ENCODE measurements at places on chromosomes 13 and 19.

GRCh38 chr13:91401920-91402319, 3.5 kb downstream of the GPC5 start:
- DNase-seq, result no peak

DNA sequence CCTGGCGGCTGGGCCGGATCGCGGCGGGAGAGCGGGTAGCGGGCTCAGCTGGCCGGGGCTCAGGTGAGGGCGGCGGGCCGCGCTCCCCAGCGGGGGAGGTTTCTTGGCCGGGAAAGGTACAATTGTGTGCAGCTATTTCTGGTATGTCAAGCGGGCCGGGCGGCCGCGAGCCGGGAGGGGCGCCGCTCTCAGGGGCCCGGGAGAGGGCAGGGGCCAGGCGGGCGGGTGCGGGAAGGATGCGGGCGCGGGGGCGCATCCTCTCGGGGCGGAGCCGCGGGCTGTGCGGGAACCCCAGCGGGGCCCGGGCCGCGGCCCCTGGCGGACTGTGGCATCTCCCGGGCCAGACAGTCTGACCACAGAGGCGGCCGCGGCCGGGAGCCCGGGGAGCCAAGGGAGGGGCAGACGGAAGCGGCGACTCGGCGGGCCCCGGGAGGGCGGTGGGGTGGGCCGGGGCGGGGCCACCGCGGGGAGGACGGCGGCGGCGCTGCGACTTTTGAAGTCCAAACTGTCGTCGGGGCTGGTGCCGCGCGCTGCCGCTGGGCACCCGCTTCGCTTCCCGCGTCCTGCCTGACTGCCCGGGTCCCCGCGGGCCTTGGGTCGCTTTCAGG, at the start of gene LMO7:
Gene LMO7, plus strand, starts transcription at position 503 of the 608 bp plus-strand sequence. CDS start 328 bp downstream, outside the sequence.
- DNase-seq, result peak; percentile 17

DNA sequence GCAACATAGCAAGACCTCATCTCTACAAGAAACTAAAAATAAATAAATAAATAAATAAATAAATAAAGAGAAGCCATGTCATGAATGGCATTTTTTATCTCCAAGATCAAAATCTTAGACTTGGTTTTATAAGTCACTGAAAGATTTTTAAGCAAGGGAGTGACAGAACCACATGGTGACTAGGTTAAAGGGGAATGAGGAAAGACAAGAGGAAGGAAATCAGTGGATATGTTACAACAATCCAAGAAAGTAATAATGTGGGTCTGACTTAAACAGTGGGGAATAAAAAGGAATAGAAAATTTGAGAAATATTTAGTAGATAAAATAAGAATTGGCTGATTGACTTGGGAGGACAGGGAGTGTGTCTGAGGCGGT, 18.8 kb upstream of the MED4 start:
- no peak for DNase-seq

GRCh38 chr19:4089400-4089908, 22.8 kb upstream of the ZBTB7A start:
- peak; percentile 78 for DNase-seq

DNA sequence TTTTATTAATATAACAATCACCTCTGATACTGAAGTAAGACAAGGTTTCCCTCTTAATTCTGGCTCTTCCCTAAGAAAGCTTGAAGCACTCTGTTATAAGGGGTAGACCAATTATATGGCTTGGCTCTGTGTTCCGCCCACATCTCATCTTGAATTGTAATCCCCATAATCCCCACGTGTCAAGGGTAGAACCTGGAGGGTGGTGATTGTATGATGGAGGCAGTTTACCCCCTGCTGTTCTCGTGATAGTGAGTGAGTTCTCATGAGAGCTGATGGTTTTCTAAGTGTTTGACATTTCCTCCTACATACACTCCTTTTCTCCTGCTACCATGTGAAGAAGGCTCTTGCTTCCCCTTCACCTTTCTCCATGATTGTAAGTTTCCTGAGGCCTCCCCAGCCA, 363.8 kb upstream of the PCDH20 start:
- no peak for DNase-seq

GRCh38 chr13:95296326-95296925, 4.8 kb downstream of the ABCC4 start:
- DNase-seq, result no peak

GRCh38 chr19:42098781-42099180, 22.8 kb downstream of the ZNF574 start:
- no peak for DNase-seq

DNA sequence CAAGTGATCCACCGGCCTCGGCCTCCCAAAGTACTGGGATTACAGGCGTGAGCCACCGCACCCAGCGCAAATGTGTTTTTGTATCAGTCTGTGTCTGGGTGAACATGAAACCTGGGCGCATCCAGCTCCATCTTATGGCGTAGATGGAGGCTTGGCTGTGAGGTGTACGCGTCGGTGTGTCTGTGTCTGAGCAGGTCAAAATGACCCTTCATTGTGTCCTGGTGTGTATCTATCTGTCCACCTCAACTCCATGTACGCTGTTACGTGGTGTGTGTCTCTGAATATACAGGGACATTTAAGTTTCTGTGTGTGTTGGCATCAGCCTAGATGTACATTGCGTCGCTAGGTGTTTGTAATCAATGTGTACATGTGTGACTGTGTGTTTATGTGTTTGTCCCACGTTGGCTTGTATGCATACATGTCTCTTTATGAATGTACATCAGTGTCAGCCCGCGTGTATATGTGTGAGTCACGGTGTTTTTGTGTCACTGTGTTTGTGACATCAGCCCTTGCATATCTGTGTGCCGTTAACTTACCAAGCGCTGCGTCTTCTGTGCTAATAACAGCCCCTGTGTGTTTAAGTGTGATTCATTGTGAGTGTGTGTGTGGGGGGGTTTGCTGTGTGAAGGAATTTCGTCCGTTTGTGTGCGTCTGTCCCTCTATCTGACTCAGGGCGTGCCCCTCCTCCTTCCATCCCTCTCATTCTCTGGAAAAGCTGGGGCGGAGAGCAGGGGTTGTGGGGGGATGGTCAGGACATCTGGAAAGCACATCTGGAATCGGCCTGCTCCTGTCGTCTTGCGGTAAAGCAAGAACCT, 6.4 kb downstream of the AXL start:
- no peak for DNase-seq

DNA sequence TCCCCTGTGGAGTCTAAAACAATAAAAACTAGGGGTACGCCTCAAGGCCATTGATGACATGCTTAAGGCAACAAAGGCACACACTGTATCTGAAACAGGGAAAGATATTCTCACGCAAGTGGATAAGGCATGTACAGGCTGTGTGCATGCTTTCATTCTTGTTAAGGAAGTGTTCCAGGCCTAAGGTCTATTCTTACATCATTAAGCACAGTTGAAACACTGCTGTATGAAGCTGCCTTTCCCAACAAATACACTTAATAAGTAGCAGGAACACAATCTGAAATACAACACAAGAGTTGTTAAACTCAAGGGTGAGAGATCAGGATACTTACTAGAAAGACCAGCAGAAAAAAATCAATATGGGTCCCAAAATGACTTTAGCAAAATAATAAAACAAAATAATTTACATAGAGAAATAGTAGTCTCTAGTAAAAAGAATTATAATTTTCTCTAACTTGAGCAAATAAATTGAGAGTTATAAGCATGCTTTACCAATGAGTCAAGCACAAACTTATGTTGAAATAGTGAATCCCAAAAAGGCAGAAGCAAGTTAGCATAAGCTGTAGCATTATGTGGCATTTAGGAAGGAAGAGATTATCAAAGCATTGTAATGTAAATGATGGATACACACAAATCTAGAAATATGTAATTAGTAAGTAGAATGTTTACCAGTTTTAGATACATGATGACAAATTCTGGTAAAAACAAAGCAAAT, 796.9 kb downstream of the SLITRK1 start:
- DNase-seq, result no peak

DNA sequence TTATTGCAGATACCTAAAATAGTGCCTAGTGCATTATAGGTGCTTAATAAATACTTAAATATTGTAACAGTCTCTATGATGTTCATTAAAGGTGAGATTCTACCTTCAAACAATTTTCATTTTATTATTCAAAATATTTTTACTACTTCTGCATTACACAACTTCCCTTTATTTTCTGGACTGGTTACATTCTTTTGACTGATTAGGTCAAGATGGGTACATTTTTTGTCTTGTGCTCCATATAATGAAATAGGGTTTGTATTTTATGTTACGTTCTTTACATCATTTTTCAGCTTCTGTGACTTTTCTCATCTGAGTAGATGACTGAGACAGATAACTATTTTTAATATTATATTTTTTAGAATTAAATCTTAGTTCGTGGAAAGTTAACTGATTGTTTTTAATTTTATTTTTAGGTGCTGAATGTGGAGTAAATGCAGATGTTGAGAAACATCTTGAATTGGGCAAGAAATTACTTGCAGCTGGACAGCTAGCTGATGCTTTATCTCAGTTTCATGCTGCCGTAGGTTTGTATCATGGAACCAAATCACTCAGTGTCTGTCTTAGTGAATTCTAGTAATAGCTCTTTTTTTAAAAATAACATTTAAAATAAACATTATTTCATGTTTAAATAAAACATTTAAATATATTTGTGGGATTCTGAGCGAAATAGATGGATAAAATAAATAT, 32.0 kb downstream of the DNAJC3 start:
- no peak for DNase-seq

GRCh38 chr13:106990594-106990993, 422.7 kb upstream of the ARGLU1 start:
- no peak for DNase-seq

GRCh38 chr13:73740666-73741065, 393.5 kb downstream of the KLF12 start:
- no peak for DNase-seq

GRCh38 chr19:11240008-11240444, 607 bp downstream of the ANGPTL8 start:
- DNase-seq, result no peak

DNA sequence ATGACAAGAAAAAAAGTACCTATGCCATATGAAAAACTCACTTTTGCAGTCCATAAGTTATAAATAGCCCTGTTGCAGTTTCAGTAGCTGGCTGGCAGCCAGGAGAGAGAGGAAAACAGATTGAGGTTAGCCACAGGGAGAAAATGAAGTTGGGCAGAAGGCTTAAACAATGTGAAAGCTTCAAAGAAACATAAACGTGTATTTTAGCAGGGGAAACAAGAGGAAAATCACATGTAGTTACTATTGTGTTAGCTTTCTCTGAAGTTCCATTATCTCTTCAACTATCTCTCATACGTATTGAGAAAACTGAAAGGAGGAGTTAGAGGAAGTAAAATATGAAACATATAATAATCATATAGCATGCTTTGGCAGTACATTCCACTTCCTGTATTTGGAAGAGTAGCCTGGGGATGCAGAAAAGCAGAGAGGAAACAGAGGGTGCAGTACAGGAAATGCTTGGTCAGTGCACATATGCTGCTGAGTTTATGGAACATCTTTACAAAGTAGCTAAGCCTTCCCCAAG, 1551.1 kb downstream of the EFNB2 start:
- peak; percentile 87 for DNase-seq

- DNase-seq, result no peak
These were observed 11.6 kb upstream of the CLDN10 start for GRCh38 chr13:95540888-95541287.

DNA sequence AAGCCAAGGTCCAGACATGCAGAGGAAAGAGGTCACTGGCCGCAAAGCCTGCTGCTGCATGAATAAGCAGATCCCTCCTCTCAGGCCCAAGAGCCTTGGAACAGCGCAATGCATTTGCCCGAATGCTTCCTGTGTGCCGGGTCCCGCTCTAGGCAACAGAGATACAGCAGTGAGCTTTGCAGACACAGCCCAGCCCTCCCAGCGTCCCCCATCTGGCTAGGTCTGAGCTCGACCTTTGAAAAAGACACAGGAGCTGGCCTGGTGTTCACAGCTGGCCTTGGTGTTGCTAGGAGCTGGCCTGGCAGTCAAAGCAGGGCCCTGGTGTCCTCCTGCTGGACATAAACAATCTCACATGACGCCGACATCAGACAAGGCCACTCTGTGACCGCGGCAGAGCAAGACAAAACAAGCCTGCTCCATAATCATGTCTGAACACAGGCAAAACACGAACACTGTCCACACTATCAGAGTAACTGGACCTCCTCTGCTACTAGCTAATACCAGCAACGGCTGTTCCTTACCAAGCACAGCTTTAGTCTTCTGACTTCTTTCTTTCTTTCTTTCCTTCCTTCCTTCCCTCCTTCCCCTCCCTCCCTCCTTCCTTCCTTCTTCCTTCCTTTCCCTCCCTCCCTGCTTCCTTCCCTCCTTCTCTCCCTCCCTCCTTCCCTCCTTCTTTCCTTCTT, 5.7 kb upstream of the PEX11G start:
- DNase-seq, result no peak

DNA sequence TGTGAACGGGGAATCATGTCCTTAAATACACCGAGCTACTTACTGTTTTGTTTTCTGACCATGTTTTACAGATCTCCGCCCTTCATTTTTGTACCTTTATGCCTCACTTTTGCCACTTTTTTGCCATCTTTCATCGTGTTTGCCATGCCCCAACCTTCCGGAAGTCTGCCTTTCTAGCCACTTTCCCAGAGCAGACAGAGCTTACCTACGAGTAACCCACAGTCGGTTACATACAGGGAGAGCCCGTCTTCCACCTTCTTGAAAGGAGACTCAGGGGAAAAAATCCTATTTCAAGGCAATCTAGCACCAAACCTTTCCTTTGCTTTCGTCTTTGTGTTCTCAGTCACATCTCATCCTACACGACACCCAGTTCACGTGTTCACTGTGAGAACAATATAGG, 26.1 kb downstream of the RFPL4AL1 start:
- DNase-seq, result no peak

DNA sequence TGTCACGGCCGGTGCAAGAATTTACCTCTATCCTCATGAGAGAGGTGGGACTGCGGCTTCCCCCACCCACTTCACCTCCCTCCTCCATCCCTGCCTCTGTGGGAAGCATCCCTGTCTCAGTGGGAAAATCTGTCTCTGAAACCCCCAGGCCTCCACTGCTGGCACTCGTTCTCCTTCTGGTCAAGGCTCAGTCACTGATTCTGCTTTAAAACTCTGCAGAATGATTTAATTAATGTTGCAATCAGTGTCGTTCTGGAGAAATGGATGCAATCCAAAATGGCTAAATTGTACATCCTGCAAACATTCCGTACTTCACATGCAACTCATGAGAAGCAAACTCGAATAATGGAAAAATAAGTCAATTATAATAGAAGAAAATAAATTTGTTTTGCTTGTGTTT, 5.6 kb downstream of the RASL11A start:
- no peak for DNase-seq

- no peak for DNase-seq
These were observed 18.2 kb upstream of the PTBP1 start for GRCh38 chr19:778910-779653.

DNA sequence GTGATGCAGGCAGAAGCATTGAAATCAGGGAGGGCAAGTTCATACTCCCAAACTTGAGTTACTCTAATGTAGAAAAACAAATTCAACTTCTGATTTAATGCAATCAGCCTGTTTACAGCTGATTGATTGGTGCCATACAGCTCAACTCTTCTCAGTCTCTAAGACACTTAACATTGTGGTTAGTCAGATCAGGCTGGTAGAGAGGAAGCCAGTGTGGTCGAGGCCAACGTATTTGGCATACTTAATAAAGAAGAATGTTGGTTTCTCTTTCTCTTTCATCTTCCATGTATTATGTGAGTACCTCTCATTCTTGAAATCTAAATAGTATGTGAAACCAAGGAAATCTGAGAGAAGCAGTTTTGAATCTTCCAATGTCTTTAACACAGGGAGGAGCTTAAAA, 255.0 kb upstream of the SLITRK1 start:
- peak; percentile 93 for DNase-seq

- DNase-seq, result no peak
These were observed 26.1 kb downstream of the EXOC3L2 start for GRCh38 chr19:45218911-45219743.

Data from Jurkat, Clone E6-1 (cell line).